ENCODE measurements at places on chromosomes 12 and 14.

DNA sequence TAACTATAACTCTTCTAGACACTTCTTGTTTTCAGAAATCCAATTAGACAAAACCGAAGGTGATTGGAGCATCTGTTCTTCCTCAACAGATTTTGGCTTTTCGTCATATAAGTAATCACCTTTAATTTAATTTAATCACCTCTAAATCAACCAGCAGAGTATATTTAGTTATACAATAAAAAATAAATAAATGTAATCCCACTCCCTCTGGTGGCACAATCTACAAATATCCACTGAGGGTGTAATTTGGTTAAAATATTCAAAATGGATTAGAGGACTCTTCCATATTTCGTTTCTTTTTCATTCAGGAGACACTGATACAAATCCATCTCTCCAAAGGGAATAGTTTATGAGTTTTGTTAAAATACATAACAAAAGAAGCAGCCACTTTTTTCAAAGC, 18.3 kb upstream of the SLC35F4 start:
- no peak for DNase-seq

DNA sequence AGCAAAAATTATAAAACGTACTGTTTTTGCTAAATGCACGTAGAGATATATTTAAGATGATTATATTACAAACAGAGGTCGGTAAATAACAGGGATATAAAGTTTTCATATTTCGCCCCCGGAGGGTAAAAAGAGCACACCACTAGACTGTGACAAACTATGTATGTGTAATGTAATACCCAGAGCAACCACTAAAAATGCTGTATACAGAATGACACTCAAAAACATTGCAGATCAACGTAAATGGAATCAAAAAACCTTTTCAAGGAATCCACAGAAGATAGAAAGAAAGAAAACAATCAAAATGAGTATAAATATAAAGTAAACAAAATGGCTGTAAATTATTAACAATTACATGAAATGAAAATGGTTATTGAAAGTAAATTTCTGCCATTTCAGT, 37.6 kb upstream of the PRB4 start:
- DNase-seq, result no peak

DNA sequence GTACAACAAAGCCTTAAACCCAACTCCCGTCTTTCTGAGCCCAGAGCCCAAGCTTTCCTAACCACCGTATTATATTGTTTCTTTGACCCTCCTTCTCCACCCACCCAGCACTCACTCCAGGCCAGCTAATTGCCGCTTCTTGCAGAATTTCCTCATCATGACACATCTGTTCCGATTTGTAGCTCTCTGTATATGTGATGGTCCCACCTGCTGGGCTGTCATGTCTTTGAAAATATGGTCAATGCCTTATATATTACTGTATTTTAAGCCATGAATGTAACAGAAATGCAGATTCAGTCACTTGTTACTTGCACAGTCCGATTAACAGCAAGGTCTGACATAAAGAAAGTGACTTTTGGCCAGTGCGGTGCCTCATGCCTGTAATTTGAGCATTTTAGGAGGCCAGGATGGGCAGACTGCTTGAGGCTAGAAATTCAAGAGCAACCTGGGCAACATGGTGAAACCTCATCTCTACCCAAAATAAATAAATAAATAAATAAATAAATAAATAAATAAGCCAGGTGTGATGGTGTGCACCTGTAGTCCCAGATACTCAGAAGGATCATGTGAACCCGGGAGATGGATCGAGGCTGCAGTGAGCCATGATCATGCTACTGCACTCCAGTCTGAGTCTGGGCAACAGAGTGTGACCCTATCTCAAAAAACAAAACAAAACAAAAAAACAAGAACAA, 359.8 kb downstream of the ATP23 start:
- no peak for DNase-seq

- DNase-seq, result no peak
Observed at GRCh38 chr12:70643939-70644338, 6.7 kb upstream of the PTPRB start.

- no peak for DNase-seq
Observed at GRCh38 chr12:122836027-122836921, 1.0 kb downstream of the HIP1R start.

GRCh38 chr12:92369056-92369455, 223.4 kb upstream of the BTG1 start:
- DNase-seq, result no peak

DNA sequence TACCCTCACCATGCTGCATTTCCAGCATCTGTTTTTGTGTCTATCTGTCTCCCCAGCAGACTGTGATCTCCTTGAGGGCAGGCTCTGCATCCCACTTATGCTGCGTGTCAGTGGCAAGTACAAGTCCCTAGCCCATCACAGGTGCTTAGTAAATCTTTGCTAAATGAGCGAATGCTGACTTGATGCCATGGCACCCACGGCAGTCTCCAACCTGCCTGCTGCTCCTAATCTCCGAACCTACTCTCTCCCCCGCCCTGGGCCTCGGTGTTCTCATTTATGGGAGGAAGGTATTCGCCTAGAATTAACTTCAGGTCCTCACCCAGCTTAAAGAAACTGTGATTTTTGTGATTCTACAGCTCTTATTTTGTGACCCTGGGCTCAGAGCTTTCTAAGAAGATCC, 109.9 kb downstream of the PRMT8 start:
- DNase-seq, result no peak

DNA sequence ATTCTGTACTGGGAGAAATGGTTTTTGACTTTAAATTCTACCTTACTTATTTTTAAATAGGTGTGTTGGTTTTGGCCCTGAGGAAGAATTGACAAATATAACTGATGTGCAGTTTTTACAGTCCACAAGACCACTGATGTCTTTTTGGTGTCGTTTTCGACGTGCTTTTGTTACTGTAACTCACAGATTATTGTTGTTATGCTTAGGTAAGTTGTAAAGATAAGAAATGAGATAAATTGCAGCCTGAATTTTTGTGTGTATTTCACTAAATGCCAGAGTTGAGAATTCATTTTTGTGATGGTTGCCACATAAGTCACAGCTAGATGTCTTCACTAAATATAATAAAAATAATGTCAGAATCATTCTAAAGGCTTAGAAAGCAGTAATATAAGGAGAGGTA, 39.9 kb upstream of the MSRB3 start:
- DNase-seq, result no peak

GRCh38 chr12:105706973-105707334, 376.5 kb downstream of the C12orf75 start:
- no peak for DNase-seq

DNA sequence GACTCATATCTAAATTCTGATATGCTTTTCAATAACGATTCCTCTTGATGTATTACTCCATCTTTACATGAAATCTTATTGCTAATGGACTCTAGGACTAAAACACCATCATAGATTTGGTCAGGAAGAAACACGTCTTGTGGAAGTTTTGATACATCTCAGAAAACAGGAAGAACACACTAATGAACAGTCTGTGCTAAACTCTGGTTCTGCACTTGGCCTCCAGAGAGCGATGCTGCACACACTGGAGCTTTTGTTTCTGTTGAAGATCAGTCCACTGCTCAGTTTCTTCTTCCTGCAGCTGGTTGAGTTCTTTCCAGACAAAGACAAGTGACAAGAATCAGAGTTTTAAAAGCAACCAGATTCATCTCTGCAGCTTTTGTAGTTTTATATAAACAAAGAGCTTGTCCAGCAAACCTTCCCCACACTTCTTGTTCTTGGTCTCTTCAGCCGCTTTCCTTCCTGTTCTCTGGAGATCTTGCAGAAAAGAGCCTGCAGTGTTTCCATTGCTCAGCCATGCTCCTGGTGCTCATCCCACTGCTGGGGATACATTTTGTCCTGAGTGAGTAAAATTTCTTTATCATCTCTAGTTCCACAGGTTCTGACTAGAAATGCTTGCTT, 229.1 kb upstream of the OR4E1 start:
- no peak for DNase-seq

- DNase-seq, result no peak
Observed at GRCh38 chr14:20470603-20470901, 1.3 kb downstream of the PNP start.

GRCh38 chr14:99809859-99810558, 16.8 kb downstream of the EML1 start:
- no peak for DNase-seq

All from RWPE2 (cell line).